ENCODE measurements at places on chromosomes 5 and 9. TPM values are rescaled to one million over a fixed set of nuclear protein-coding genes. Genes with fewer than 3 reads are reported as not detected.

- no peak for DNase-seq
These were observed 88.5 kb downstream of the SNX24 start for GRCh38 chr5:122933956-122934355.

GRCh38 chr5:149792540-149793255, 62.6 kb downstream of the PPARGC1B start:
- DNase-seq = no peak

GRCh38 chr5:13632676-13633075, 311.8 kb downstream of the DNAH5 start:
- DNase-seq = no peak

Gene NR6A1
- total RNA-seq = not detected

DNA sequence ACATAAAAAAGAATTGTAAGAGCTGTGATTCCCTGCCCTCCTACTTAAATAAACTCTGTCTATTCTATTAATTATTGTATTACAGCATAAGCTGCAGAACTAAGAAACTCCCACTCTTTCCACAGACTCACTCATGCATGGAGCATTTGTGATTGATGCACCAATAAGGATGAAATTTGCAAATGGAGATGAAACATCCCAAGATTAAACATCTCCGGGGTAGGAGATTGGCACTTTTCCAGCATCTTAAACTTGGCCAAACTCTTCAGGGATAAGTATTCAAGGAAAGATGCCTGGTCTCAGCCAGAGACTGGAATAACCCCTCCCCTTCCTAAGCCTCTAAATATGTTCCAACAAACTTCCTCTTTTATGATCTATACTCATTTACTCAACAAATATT, 472.0 kb downstream of the ACTL7B start:
- DNase-seq = no peak

Gene CDO1
- 11.3 TPM for total RNA-seq

Gene SH3TC2
- 2.3 TPM for total RNA-seq

GRCh38 chr5:35926389-35927051, 11.9 kb downstream of the CAPSL start:
- DNase-seq = peak; percentile 64

DNA sequence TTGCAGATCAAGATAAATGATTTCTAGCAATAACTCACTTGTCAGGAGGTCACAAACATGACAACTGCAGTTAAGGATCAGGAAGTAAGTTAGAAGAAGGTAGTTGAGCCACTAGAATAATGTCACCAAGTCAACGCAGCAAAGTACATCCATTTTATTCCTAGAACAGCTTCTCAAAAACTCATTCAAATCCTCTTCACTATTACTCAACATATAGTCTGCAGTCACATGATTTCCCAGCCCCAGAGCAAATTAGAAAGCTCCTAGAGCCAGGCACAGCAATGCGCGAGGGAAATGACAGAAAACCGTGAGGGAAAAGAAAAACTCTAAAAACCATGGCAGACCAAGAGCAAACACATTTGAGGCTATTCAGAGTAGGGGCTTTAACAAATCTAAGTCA, 49.9 kb upstream of the ZNF622 start:
- no peak for DNase-seq

Gene MSX2
- 0.37 TPM for total RNA-seq

DNA sequence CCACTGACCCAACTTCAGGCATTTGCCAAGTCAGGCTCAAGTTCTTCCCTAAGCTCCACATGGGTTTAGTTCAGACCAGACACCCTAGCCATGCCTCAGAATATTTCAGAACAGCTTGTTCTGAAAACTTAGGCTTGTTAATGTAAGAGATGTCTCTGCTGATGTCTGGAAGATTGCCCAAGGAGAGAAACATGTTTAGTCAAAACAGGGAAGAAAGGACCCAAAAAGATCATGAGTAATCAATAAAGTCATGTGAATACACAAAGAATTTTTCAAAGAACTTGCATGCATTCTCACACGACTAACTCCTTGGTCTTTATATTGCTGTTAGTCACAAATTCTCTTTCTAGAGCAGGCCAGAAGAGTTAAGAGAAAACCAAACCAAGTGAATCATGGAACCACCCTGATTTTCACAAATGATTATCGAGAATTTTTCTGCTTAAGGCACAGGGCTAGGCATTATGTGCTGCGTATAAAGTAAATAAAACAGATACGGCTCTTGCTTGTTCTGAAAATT, 158.1 kb upstream of the HMHB1 start:
- no peak for DNase-seq

DNA sequence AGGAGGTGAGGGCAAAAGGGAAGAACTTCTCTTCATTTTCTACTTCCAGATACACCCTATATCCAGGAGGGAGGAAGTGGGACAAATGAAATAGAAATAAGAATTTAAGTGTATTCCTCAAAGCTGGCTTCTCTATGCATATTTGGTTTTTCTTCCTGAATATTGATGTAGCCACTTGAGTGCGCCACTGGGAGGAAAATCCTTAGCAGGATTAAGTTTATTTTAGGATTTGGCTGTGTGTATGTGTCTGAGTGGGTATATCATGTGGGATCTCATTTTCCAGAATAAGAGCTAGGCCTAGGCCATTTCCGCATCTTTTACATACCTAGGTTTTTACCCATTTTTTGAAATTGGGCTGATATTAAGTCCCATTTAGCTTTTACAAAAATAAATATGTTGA, 42.5 kb downstream of the MAP1B start:
- no peak for DNase-seq

Data from uterus (tissue), 4 donors.